ENCODE measurements at places on chromosomes 13 and 19.

GRCh38 chr19:43634068-43634467 lies 5.6 kb downstream of the CADM4 start:
- no peak for DNase-seq

DNA sequence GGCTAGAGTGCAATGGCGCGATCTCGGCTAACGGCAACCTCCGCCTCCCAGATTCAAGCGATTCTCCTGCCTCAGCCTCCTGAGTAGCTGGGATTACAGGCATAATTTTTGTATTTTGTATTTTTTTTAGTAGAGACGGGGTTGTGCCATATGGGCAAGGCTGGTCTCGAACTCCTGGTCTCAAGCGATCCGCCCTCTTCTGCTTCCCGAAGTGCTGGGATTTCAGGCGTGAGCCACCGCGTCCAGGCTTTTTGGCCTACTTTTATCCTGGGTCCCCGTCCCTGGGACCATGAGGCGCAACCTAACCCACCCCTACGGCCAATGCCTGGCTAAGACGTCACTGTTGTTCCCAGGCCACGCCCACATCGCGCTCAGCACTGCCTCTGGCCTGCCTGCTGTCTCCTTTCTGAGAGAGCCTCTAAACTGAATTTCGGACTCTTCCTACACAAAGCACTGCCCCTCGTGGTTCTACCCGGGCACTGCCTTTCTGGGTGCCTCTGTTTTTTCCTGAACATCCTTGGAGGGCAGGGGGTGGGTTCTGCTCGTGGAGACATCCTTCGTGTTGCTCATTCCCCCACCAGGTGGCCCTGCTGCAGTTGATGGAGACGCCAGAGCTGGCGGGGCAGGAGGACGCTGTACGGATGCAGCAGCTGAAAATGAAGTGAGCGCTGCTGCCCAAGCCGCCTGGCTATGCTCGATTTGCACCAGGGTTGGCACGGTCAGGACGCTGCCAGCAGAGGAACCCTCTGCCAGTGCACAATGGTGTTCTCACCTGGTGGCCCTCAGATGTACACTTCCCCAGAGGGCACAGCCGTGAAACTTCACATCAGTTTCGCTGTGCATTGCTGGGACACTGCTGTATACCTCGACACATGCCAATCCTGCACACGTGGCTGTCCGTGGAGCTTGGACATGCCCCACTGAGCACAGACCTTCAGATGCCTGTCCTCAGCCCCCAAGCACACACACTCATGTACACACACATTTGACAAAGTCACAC lies 2.0 kb downstream of the REX1BD start:
- peak; percentile 89 for DNase-seq

- peak; percentile 91 for DNase-seq
Measured at GRCh38 chr19:43463381-43464133, 1.9 kb downstream of the LYPD3 start.

DNA sequence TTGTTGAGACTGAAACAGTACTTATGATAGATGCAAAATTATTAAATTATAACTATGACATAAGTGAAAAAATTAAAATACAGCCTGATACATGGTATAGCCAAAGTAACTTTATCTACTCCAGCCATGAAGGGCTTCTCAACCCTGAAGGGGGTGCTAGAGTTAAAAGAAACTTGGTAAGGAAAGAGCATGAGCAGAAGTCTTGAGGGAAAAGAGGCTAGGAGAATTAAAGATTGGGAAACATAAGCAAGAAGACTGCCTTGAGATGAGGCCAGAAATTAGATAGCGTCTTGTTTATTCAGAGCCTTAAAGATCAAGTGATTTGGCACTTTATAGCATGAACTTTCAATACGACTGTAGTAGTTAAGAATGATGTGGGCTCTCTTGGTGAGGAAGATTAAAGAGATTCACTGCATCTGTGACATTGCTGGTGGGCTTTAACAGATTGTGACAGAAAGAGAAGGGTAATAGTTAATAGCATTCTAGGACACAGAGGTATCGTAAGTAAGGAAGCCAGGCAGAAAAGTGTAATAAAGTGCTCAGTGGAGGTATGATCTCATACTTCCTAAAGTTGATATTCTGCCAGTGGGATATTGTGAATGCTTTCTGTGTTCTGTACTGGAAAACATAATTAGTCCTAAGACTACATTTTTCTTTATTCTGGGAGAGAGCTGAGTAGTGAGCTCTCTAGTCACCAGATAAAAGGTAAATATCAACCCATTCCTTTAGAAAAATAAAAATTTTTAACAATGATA lies 385.4 kb upstream of the PRR20A start:
- no peak for DNase-seq

GRCh38 chr19:19777692-19778091 lies 43.9 kb downstream of the ZNF506 start:
- no peak for DNase-seq
